ENCODE measurements at places on chromosomes 1 and 21.

GRCh38 chr1:161069731-161070270, at the start of gene ARHGAP30:
TSS of gene ARHGAP30 (minus strand) at chr1:161069891. CDS start at chr1:161069624, 267 bp downstream.
- peak; percentile 74 for DNase-seq

- DNase-seq, result no peak
Observed at GRCh38 chr1:224302947-224303346, 27.0 kb downstream of the NVL start.

DNA sequence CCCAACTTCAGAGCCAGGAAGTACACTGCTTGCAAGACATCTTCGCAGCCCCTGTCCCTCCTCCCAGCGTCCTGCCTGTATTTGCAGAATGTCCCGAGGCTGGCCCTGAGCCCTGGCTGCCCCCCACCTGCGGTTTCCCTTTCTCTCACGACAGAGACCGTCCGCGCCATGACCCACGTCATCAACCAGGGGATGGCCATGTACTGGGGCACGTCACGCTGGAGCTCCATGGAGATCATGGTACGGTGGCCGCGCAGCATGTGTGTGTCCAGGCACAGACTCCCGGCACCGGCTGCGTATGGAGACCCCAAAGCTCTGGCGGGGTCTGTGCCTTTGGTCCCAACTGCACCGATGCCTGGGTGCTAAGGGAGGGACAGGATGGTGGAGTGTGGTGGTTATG, 48.6 kb downstream of the KCNAB2 start:
- no peak for DNase-seq

DNA sequence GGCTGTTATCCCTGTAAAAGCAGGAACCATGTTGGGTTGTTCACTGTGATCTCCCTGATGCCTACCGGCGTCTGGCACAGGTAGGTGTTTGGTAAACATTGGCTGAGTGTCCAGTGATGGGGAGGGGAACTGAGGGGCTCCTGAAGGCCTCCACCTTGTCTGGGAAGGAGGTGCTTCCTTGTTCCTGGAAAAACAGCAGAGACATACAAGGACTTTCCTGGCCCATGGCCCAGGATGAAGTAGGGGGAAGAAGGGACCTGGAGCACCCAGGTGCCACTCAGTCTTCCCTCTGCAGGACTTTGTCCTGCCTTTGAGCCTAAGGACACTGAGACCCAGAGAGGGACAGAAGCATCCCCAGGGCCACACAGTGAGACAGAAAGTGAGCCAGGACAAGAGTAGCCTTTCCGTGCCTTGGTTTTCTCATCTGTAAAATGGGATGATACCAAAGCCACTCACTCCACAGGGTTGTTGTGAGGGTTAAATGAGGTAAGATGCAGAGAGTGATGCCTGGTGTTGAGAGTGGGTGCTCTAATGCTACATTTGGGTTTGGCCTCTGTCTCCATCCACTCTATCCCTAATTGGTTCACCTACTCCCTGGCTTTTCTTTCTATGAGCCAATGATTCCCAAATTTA, 6.1 kb upstream of the HEYL start:
- DNase-seq, result no peak

DNA sequence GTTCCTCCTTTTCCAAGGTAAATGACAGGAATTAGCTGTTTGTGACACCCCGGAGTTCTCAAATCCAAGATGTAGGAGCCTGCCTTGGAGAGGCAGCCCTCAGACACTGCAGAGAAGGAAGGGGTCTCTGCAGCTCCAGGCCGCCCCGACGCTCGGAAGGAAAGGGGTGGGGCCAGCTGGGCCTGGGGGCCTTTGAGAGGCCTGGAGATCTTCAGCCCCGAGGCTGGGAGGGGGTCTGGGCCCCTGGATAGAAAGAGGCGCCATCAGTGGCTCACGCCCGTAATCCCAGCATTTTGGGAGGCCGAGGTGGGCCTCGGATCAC, 1.1 kb upstream of the TNFRSF18 start:
- no peak for DNase-seq

- DNase-seq, result no peak
Observed at GRCh38 chr1:227774051-227774731, 39.0 kb downstream of the SNAP47 start.

DNA sequence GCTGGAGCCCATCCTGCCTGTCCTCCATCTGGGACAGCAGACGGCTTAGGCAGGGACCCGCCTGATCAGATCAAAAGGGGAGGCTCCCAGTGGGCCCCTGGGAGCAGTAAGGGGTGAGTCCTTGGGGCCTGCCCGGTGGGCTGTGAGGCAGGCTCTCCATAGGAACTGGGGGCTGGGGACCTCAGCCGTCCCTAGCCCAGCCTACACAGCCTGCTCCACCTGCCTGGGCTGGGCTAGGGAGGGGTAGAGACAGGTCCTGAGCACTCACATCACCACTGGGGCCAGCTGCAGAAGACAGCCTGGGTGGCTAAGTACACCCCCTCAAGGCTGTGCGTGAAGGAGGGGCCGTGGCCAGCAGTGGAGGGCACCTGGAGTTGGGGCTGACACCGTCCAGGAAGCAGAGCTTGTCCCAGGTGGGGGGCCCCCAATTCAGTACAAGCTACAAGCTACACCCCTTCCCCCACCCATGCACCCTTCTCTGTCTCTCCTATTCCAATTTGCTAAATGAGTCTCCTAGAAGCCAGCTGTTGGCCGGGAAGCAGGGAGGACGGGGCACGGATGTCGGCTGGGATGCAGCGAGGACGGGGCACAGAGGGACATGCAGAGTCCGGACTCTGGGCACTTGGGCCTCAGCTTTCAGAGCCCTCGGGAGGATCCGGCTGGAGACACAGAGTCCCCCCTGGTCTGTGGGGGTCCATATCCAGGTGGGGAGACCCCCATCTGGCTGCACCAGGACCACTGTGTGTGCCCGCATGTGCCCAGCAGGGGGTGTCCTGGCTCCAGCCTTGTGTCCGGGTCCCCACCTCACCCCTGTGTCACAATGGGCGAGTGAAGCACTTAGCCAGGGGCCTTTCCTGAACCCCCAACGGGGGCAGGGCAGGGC, 1.7 kb downstream of the ISG15 start:
- DNase-seq, result no peak

GRCh38 chr1:232627171-232627570, 2.8 kb downstream of the SIPA1L2 start:
- no peak for DNase-seq

GRCh38 chr1:202709276-202710041, 795 bp downstream of the SYT2 start:
- no peak for DNase-seq

DNA sequence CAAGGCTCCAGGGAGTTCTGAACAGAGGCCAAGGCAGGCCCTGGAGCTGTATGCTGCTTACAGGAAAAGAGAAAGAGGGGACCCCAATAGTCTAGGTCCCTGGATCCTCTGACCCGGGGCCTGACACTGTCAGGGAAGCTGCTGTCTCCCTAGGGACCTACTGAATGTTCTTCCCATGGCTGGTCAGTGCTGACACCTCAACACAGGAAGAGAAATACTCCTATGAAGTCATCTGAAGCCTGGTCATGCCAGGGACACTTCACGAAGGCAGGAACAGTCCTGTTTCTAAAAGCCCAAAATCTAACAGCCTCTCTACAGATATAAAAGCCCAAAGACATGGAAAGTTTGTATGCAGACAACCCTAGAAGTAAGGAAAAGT, 1.7 kb upstream of the LAD1 start:
- DNase-seq, result no peak

- DNase-seq, result no peak
Observed at GRCh38 chr21:21029164-21029563, 31.0 kb downstream of the NCAM2 start.

DNA sequence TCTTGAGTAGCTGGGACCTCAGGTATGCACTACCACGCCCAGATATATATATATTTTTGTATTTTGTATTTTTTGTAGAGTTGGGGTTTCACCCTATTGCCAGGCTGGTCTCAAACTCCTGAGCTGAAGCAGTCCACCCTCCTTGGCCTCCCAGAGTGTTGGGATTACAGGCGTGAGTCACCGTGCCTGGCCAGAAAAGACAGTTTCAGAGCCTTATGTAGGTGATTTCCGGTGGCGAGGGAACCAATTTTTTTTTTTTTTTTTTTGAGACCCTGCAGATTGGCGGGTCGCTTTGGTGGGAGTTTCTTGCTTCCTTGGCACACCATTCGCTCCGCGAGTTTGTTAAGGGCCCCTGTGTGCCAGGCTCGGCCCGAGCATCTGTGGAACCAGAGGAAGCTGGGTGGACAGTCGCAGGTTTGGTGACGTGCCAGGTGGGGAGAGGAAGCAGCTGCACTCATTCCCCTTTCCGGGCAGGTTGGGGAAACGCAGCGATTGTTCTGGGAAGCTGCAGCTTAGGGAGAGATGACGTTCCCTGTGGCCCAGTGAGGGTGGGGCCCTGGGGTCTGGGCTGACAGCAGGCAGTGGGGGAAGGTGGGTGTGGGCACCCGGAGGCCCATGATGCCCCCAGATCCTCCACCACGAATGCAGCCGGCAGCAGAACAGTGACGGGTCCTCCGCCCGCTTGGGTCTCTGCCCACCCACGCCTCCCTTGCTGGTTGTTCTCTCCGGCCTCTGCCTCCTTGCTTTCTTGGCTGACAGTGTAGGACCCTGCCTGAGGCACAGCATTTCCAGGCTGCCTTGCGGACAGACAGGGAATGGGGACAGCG, 25.1 kb downstream of the SPSB1 start:
- DNase-seq, result no peak

DNA sequence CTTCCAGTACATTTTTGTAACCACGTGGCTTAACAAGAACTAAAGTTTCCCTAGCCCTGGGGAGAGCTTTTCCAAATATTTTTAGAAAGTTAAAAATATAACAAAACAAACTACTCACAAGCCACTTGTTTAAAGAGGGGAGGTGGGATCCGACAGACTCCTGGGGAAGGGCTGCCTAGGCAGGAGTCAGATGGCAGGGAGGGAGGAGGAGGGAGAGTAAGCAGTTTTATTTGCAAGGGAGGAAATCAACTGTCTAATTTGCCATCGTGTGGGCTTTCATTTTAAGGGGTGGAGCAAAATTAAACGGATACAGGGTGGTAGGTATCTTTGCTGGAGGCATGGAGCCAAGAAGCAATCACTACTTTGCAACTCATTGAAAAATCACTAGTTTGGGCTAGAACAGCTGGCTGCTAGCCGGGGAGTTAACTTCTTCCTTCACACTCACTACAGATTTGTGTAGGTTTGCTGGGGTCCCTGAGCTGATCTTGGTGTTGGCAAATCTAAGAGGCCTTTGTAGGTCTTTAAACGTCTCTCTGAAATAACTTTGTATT, 8.8 kb downstream of the BARHL2 start:
- no peak for DNase-seq

DNA sequence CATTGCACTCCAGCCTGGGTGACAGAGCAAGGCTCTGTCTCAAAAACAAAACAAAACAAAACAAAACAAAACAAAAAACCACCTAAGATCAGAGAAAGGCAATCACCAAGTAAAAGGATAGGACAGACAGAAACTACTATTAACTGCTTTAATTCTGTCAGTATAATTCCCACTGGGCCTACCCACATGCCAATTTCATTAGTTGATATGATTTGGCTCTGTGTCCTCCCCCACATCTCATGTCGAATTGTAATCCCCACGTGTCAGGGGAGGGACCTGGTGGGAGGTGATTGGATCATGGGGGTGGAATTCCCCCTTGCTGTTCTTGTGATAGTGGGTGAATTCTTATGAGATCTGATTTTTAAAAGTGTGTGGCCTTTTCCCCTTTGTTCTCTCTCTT, 27.2 kb upstream of the CAPZB start:
- DNase-seq, result no peak

- no peak for DNase-seq
Observed at GRCh38 chr1:12450756-12451559, 167.1 kb downstream of the DHRS3 start.

- DNase-seq, result no peak
Observed at GRCh38 chr1:221555689-221556433, 186.0 kb downstream of the DUSP10 start.

GRCh38 chr1:153343811-153344717, 4.6 kb downstream of the PGLYRP4 start:
- DNase-seq, result no peak

DNA sequence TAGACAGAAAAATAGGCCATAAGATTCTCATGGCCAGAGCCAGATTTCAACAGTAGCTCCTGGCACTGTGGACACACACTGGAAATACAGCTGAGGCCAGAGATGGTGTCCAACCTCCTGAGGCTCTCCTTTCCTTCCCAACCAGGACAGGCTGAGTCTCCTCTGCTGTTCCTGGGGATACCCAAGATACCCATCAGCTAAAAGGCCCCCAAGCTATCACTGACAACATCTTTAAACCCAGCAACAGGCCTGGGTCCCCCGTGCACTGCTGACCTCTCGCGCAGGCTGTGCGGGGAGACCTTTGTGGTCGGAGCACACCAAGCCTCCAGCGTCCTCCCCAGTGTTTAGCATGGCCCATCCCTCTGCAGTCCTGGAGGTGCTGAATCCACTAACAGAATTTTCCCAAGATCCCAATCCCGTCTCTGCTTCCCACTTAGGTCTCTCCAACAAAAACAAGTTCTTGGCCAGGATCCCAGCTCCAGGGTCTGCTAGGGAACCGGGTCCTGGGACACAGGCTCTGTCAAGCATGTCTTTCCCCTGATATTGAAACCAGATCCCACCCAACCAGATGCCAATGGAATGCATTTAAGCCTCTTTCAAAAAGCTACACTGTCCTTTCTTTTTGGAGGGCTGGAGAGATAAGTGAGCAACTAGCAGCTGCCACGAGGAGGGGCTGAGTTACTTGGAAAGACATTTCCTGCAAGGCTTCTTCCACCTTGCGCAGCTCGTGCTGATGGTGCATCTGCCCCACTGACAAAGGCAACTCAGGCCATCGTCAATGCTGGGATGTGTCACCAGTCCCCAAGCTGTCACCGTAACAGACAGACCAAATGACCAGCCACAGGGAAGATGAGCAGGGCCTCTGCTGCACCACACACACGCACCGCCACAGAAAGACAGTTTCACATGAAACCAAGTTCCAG, 73.2 kb downstream of the BCAR3 start:
- DNase-seq, result no peak

DNA sequence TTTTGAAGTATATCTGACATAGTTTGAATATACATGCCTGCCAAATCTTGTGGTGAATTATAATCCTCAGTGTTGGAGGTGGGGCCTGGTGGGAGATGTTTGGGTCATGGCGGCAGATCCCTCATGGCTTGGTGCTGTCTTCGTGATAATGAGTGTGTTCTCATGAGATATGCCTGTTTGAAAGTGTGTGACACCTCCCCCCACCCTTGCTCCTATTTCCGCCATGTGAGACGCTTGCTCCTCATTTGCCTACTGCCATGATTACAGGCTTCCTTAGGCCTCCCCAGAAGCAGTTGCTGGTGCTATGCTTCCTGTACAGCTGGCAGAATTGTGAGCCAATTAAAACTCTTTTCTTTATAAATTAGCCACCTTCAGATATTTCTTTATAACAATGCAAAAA, 436.6 kb upstream of the BEND5 start:
- DNase-seq, result no peak

DNA sequence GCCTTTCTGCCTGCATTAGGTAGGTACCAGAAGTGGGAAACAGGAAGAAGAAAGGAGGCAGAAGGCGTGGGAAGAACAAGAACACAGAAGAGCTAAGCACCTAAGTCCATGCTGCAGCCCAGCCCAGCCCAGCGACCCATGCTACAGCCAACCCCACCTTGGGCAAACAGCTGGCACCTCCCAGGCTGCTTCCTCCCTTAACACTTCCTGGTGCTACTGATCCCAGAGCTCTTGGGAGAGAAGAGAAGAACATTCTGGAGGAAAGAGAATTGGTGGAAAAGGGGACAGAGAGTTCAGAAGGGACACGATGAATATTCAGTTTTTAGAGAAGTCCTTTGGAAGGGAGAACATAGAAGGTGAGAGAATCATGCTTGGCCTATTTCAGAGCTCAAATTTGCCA, 28.5 kb downstream of the PLEKHA6 start:
- DNase-seq, result no peak
